ENCODE measurements at places on chromosomes 13 and 19.
A peak's percentile ranks its signal among the peaks of the same experiment; 100 is the strongest.

DNA sequence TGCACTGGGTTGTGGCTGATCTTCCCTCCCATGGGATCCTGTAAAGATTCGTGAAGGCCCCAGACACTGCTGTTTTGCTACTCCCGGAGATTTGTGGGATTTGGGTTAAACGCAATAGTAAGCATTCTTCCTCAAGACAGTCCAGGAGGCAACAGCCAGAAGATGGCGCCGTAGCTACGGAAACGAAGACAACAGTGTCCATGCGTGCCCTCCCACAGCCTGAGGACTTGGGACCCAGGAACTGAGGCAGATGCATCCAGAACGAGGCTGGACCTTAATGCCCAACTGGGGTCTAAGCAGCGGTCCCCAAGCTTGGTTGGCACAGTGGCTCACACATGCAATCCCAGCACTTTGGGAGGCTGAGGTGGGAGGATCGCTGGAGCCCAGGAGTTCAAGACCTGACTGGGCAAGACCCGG is 57.6 kb upstream of the ZNF507 start:
- peak; percentile 25 for DNase-seq

GRCh38 chr13:97945342-97945741 is 8.1 kb upstream of the IPO5 start:
- DNase-seq: no peak

- no peak for DNase-seq
Measured at GRCh38 chr19:18262144-18262543, 12.1 kb downstream of the IQCN start.

DNA sequence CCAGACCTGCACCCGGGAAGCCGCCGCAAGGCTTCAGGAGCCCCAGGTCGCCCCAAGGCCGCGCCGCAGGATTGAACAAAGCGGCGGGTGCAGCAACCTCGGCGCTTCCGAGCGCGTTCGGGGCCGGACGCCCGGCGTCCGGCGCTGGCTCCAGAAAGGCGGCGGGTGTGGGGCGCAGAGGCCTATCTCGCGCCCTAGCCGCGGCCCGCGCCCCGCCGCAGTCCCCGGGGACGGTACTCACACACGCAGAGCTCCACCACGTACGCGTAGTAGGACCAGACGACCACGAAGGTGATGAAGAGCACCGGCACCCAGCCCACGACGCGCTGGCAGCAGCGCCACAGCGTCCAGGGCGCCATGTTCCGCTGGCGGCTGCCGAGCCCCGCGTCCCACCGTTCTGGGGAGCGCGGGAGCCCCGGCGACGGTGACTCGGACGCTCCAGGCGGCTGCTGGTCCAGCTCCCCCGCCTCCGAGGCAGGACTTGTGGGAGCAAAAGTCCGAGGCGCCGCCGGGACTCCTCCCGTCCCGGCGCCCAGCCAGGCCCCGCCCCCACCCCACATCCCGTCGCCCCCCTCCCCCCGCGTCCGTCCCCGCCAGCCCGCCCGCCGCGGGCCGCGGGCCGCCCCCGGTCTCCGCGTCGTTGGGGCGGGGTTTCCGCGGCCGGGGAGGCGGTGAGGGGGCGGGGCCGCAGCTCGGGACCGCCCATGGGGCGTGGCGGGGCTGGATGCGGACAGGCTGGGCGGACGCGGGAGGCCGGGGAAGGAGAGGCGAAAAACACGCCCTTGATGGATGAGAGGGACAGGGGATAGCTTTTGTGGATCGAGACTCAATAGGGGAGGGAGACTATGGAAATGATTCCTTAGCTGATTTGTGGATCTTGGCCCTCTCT is at the start of gene ZDHHC20:
Gene ZDHHC20, minus strand, starts transcription at position 491 of the 889 bp plus-strand sequence. Its CDS starts 132 bp downstream, at position 359.
- DNase-seq: peak; percentile 91

- DNase-seq: no peak
Measured at GRCh38 chr13:98609756-98610155, 32.8 kb upstream of the STK24 start.

DNA sequence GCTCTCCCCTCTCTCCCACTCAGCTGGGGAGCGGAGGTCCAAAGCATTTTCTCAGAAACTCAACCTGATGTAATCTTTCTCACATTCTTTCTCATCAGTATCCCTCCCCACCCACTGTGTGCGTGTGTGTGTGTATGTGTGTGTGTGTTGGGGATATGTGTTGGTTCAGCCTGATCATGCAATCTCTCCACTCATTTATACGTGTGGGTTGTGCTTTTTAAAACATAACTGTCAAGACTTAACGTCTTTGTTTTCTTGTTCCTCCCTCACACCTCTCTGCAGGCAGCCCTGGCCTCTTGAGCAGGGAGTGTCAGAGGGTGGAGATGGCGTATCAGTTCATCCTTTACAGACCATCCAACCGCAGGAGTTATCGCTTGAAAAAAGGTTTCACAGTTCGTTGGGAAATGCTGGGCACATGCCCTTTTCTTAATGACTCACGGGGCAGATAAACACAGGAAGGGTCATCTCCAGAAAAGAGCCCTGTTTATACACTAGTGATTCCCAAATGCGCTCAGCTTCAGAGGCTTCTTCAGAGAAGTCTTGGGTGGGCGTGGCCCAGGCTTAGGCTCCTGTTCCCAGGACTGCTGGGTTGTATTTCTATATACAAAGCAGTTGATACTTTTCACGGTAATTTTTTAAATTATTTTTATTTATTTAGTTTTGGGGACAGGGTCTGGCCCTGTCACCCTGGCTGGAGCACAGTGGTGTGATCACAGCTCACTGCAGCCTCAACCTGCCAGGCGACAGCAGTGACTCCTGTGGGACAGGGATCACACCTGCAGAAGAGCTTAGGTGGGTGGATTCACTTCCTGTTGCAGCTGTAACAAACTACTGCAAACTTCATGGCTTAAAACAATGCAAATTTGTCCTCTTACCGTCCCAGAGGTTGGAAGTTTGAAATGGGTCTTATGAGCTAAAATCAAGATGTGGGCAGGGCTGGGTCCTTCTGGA is 60.3 kb downstream of the CCDC70 start:
- DNase-seq: no peak

DNA sequence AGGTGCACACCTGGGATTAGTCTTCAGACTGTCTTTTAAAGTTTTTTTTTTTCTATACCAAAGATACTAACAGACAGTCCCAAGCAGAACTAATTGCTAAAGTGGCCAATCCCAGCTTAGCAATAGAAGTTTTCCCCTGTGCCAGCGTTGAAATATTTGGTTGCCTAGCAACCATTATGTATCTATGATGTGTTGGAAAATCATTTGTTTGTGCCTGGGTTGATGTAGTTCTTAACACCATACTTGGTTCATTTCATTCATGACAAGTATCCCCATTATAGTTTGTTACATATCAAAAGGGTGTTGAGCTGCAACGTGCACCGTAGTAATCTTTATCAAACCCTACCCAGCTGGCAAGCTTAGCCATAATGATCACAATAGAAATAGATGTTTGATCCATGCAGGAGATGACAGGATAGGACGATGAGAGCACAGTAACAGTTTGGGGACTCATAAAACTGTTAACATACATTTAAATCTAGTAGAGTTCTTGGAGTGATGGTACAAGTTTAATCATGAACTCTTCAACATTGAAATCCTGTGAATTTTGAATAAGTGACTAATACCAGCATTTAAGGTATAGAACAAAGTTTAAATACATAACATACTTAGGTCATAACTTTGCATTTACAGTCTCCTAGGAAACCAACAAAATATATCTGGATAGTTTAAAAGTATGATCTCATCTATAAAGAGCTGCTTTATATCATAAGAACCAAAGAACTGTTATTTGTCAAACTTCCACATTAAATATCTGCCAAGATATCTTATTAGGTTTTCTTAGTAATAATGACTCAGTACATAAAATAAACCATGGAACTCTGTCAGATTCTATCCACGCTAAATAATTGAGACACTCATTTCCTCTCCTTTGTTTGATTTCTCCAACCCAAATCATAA is 73.4 kb downstream of the MBNL2 start:
- DNase-seq: no peak

DNA sequence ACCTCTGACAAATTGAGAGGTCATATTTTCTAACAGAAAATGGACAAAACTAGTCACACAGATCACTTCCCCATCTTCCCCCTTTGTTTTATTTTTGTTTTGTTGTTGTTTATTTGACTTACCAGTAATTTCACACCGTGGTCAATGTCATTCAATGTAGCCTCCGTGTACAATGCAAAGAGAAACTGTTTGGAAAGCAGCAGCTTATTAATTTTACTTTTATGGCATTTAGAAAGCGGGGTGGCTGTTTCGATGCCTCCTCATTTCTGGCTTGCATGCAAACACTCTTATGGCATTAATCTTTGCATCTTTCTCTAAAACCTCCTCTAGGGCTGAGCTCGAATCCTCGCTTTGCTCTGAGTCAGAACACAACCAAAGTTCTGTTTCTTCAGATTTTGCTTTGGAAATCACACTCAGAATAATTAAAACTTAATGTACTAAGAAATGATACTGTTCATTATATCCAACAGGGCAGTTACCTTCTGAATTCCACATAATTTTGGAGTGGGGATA is 77.0 kb downstream of the ZNF536 start:
- no peak for DNase-seq

- DNase-seq: no peak
Measured at GRCh38 chr13:69461397-69461796, 646.2 kb upstream of the ATXN8OS start.

DNA sequence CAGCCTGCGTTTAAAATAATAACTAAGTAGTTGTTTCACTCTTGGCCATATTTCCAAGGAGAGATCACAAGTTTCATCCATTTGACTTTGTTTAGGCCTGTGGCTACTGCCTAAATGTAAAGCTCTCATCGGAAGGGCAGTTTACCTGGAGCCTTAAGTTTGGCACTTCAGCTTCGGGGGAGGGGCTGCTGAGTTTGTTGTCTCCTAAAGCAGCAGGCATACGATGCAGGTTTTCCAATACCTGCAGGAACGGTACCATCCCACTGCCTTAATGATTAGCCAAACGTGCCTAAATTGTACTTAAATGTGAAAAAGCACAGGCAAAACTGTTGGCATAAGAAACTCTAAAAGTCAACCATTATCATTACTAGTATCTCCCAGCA is 63.1 kb downstream of the CRYL1 start:
- no peak for DNase-seq

- DNase-seq: no peak
Measured at GRCh38 chr19:53538378-53539109, 599 bp downstream of the ZNF331 start.

- DNase-seq: no peak
Measured at GRCh38 chr13:107545946-107546502, 669.3 kb downstream of the LIG4 start.

DNA sequence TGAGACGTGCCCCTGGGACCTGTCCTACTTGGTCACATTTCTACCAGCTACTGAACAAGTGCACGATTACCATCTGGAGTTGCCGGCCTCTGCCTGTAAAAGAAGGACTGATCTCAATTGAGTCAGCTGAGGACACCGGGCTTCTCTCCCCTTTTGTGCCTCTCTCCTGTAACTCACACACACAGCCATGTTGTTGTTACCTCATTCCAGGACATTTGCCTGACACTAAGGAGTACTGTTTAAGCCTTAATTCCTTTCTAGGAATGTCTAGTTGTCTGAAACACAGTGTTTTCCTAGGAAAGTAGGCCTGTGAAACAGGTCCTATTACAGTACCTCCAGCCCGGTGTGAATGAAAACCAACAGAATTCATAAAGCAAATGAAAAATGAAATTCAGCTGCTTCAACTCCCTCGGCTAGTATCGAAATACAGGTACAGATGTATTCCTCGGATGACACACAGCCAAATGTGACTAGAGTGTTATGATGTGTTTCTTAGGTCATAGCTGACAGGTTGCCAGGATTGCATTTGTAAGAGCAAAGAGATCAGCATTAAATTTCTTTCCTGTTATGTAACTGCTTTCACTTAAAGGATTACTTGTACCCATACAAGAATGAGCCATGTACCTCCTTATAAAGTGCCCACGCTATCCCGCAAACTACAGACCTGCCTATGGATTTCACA is 152.0 kb upstream of the IRS2 start:
- no peak for DNase-seq

- no peak for DNase-seq
Measured at GRCh38 chr13:35995136-35995535, 136.0 kb downstream of the DCLK1 start.

- no peak for DNase-seq
Measured at GRCh38 chr19:19026299-19026971, 6.9 kb downstream of the SUGP2 start.

DNA sequence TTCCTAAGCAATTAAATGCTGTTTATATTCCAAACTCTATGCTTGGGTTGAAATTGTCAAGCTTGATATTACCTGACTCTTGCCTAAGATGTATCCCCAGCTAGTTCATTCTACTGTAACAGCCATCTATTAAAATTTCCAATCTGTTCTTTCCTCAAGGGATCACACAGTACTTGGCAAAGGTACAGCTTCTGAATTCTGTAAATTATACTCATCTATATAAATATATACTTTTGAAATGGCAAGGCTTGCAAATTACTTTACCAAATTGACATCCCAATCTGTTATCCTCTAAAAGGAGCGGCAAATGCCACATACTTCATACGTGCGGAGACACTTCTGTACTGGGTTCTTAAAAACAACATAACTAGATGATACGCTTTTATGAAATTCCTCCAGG is 330.2 kb downstream of the DNAJC15 start:
- no peak for DNase-seq

- DNase-seq: no peak
Measured at GRCh38 chr13:99174533-99175100, 26.0 kb upstream of the UBAC2 start.

DNA sequence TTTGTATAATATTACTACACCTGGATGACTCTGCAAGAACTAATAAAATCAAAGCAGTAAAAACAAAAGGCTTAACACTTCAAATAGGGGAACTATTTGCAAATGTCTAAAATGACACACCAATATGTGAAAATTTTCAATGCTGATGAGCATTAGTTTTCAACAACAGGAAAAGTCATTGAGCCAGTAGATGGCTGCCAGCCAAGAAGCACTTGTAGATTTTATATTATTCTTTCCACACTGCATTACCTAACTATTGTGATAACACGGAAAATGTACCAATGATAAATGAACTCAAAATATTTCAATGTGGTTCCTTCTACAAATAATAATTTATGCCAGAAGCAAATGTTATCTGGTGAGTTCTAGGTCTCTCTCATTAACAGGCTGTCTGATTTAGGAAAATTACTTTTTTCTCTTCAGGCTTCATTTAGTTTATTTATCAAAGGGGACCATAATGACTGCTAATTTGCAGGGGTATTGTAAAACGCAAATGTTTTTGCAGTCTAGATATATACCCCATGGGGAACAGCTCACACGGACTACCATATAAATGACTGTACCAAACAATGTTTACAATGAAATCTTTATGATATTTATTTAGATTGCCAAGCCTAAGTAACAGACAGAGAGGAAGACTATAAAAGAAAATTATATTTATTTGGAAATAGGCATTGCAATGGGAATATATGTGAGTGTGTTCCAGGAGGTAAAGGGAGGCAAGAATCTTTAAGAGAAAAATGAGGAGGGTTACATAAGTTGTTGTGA is 407.8 kb downstream of the LIG4 start:
- DNase-seq: no peak

DNA sequence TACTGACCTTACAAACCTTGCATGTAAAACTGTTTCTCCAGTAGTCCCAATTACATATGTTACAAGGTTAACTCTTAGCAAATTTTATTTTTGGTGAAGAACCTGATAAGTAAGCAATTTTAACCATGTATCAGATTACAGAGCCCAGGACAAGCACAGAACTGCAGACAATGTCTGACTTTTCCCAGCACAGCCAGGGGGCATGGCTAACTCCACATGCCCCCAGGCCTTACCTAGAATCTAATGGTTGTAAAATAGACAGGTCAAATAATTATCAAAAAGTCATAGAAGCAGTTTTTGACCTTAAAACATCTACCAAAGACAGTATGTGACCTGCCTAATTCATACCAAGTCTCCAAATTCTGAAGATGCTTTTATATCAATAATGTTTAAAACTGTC is 364.1 kb downstream of the FOXO1 start:
- DNase-seq: no peak

GRCh38 chr19:49786376-49786820 is 19.6 kb downstream of the AP2A1 start:
- no peak for DNase-seq

All from activated CD4-positive, alpha-beta memory T cell treated with anti-CD3 and anti-CD28 coated beads, Interleukin-2, amount 10 ng/mL, durations not matched to agents 7 days and 5 days (primary cell).